ENCODE measurements at places on chromosomes 1 and 21.

GRCh38 chr21:18877917-18878316 is 474.3 kb upstream of the TMPRSS15 start:
- no peak for DNase-seq

GRCh38 chr21:46069166-46069565 is 28.7 kb upstream of the COL6A2 start:
- no peak for DNase-seq

DNA sequence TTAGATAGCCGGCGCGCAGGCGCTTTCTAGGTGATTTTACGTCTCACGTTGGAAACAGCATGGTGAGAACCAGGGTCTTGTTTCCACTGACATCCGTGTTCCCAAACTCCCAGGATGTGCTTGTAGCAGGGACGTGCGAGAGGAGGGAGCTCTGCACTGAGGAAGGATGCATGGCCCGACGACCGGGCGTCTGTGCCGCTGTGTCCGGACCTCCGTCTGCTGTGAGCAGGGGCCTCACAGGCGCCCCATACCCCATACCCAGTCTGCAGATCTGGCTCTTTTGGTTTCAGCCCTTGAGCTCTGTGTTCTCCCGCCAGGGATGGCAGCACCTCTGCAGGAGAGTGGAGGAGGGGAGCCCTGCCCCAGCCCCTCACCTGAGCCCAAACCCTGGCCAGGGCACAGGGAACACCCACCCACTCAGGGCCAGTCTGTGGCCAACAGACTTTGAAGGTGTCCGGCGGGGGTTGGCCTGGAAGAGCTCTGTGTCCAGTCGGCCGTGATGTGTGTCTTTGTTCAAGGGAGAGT is 67.2 kb upstream of the COL6A1 start:
- no peak for DNase-seq

DNA sequence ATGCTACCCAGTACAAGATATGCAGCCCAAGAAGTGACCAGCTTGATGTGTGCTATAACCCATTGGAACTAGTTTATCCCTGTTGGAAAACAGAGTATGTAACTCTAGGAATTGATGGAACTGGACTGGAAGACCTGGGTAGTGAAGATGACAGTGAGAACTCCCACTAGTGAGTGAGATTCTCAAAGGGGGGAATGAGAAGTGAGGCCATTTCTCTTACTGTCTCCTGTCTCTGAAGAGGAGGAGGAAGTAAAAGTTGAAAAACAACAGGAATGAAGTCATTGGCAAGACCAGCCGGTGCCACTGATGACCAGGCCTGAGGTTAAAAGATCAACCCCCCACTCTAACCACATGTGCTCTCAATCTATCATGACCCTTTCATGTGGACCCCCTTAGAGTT is 20.9 kb downstream of the PLA2G2F start:
- no peak for DNase-seq

- no peak for DNase-seq
These were observed 48.3 kb downstream of the CTTNBP2NL start for GRCh38 chr1:112444269-112444668.

DNA sequence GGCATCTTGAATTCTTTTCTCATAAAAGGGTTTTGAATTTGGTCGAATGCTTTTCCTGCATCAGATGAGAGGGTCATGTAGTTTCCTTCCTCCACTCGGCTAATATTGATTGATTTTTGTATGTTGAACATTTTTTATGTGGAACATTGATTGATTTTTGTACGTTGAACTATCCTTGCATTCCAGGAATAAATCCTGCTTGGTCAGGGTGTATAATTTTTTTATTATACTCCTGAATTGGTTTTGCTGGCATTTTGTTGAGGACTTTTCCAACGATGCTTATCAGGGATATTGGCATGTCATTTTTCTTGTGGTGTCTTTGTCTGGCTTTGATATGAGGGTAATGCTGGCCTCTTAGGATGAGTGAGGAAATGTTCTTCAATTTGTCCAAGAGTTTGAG is 8.5 kb downstream of the TMEM240 start:
- DNase-seq, result no peak

DNA sequence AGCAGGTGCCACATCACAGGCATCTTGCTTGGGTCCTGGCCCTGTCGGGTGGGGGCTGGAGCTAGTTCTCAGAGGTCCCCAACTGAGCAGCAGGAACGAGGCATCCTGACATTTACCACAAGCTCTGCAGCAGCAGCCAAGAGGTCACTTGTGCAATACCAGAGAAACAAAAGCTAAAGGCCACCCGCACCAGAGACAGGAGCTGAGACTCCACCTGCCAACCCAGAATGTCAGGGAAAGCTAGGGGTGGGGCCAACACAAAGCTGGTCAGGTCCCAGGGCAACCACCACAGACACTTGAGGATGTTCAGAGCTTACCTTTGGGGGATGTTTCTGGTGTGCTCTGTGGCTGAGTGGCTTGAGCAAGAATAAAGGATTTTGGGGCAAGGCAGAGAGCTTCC is 13.6 kb upstream of the SYT6 start:
- no peak for DNase-seq

DNA sequence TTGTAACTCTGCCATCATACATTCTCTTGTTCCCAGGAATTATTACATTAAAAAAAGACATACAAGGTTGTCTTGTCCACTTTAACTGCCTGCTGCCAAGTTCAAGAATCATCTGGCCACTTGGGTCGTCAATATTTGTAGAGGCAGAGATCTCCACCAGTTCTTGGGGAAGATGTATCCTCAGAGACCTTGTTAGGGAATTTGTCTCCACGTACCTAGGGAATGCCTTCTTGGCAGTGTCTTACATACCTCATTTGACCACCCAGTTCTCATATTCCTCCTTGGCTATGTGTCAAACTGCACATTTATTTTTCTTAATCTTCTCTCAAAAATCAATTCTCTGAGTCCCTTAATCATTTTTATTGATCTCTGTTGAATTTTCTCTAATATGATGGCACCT is 266.0 kb downstream of the SPATA17 start:
- DNase-seq, result no peak

- DNase-seq, result no peak
These were observed 78.0 kb upstream of the KCNJ6 start for GRCh38 chr21:37994211-37994610.

GRCh38 chr1:68339505-68339904 is 107.2 kb upstream of the WLS start:
- no peak for DNase-seq

GRCh38 chr1:92679980-92680379 is 104.9 kb downstream of the EVI5 start:
- DNase-seq, result no peak

DNA sequence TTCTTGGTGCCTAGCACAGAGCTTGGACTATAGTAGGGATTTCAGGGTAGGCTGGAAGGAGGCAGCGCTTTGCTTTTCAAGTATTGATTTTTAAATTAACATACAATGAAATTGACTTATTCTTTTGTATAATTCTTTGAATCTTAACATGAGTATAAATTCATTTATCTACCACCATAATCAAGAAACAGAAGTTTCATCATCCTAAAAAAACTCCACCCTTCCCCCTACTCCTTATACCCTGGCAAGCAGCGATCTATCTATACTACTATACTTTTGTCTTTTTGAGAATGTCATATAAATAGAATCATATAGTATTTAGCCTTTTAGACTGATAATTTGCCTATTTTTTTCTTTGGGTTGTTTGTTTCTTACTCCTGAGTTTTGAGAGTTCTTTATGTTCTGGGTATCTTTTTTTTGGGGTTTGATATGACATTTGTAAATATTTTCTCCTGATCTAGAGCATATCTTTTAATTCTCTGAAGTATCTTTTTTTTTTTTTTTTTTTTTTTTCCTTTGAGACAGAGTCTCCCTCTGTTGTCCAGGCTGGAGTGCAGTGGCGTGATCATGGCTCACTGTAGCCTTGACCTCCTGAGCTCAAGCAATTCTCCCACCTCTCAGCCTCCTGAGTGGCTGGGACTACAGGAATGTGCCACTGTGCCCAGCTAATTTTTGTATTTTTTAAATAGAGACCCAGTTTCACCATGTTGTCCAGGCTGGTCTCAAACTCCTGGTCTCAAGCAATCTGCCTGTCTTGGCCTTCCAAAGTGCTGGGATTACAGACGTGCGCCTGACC is 6.4 kb downstream of the RPS6KC1 start:
- DNase-seq, result no peak

DNA sequence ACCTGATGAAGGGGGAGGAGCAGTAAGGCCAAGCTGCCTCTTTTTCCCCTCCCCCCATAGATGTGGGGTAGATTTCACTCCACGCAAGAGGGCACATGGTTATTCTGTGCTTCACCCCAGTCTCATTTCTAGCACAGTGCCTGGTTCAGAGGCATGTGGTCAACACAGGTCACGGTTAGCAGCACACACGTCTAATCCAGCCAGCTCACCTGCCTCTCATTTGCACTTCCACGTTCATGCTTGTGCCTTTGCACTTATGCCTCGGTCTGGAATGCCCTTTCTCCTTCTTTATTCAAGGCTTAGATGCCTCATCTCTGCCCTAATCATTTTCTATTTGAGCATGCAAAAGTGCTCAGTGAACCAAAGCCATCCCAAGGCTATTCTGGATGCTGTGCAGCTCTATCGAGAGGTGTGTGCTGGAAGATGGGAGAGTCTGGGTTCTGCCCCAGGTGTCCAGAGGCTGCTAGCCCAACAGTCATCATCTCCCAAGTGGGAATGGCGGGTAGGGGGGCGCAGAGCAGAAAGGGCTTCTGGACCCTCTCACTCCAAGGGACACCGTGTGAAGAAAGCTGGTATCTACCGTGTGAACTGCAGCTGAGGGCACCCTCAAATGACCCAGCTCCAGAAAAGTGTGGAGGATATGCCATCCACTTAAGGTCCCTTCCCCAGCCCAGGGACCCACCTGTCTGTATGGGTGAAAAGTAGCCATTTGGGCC is 2.1 kb upstream of the A3GALT2 start:
- DNase-seq, result no peak

- DNase-seq, result no peak
These were observed 24.4 kb downstream of the ALG14 start for GRCh38 chr1:95048317-95048716.

All from stimulated activated CD4-positive, alpha-beta T cell treated with anti-CD3 and anti-CD28 coated beads, Interleukin-4, amount 100 ng/mL, for 4 hours (primary cell).